ENCODE measurements at places on chromosomes 5 and 9.

- DNase-seq, result no peak
Measured at GRCh38 chr5:19885040-19885824, 102.8 kb downstream of the CDH18 start.

- no peak for DNase-seq
Measured at GRCh38 chr5:93296338-93296737, 284.7 kb downstream of the NR2F1-AS1 start.

DNA sequence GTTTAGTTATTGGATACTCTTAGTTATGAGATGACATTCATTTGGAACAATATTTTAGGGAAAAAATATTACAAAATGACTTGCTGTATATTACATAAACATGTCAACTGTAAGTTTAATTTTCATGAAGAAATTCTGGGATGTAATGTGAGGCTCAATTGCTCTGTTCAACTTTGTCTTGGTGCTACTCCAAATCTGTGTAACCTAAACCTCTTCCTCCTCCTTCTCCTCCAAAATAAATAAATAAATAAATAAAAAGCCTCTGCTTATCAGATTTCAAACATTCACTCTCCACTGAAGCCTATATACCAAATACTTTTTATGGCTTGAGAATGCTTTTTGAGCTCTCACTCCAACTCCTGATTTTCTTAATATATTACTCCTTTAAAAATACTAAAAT is 27.7 kb downstream of the ACTBL2 start:
- no peak for DNase-seq

GRCh38 chr5:131747180-131748105 is 49.4 kb downstream of the FNIP1 start:
- peak; percentile 77 for DNase-seq

- no peak for DNase-seq
Measured at GRCh38 chr5:77960863-77961396, 184.8 kb upstream of the TBCA start.

DNA sequence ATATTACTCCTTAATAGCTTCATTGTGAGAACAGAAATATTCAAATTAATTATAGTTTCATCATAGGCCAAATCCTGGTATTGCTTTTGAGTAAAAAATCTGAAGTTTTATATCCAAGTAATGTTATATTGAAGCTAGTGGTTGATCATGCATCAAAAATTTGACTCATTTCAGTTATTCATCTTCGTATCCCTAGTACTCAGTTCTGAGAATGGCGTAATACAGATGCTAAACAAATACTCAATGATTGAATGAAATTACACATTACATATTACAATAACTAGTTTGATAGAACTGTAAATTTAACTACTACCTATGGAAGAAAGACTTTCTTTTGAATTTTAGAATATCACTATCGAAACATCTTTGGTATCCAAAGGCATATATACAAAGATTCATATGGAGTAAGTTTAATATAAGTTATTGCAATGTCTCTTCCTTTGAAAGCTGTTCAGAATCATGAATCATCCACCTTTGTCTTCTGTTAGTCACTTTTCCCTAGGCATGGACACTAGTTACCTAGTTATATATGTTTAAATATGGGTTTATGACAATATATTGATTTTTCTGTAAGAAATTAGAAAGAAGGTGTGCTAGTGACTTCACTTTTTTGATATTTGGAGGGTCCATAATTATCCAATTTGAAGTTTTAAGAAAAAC is 5.0 kb upstream of the ZNF462 start:
- no peak for DNase-seq

- DNase-seq, result no peak
Measured at GRCh38 chr5:43409809-43410271, 2.4 kb downstream of the CCL28 start.

DNA sequence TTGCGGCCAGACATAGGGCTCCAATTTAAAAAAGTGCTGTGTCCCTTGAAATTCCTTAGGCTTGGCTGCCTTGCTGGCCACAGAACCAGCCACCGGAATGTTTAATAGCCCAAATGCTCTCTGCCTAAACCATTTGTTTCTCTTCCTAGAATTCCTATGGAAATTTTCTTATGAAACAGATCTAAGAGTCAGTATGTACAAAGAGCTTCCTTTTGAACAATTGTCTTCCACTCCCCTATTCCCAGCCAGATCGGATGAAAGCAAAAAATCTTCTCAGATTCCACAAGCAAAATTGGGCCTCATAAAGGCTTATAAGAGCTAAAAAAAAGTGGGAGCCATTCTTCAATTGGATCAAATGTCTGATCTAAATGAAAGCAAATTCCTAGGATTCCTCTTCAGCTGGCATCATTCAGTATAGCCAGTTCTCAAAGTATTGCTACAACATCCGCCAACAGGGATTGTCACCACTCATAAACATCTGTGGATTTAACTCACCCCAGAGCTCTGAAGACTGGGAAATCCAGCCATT is 104.3 kb downstream of the CEMIP2 start:
- DNase-seq, result no peak

- no peak for DNase-seq
Measured at GRCh38 chr5:78647838-78648358, 674 bp downstream of the LHFPL2 start.

DNA sequence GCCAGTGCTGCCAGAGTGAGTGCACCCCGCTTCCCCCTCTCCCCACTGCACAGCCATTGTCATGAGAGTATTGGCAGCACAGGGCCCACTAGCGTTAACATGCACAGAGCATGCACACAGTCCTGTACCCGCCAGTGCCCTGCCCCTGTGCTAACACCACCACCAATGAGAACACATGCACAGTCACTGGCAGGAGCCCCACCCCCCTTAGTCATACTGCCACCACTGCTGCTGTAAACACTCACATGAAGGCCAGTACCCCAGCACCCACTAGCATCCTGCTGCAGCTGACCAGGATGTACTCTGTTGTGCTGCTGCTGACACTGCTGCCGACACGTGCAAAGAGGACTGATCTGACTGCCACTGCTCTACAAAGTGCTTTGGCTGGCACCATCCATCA is 19.5 kb upstream of the RANBP6 start:
- DNase-seq, result no peak

- DNase-seq, result no peak
Measured at GRCh38 chr5:77774981-77775789, 954 bp downstream of the TBCA start.

GRCh38 chr9:3507395-3508077 is 18.3 kb downstream of the RFX3 start:
- DNase-seq, result peak; percentile 82

GRCh38 chr9:618478-618877 is 223.0 kb upstream of the DMRT1 start:
- DNase-seq, result no peak

DNA sequence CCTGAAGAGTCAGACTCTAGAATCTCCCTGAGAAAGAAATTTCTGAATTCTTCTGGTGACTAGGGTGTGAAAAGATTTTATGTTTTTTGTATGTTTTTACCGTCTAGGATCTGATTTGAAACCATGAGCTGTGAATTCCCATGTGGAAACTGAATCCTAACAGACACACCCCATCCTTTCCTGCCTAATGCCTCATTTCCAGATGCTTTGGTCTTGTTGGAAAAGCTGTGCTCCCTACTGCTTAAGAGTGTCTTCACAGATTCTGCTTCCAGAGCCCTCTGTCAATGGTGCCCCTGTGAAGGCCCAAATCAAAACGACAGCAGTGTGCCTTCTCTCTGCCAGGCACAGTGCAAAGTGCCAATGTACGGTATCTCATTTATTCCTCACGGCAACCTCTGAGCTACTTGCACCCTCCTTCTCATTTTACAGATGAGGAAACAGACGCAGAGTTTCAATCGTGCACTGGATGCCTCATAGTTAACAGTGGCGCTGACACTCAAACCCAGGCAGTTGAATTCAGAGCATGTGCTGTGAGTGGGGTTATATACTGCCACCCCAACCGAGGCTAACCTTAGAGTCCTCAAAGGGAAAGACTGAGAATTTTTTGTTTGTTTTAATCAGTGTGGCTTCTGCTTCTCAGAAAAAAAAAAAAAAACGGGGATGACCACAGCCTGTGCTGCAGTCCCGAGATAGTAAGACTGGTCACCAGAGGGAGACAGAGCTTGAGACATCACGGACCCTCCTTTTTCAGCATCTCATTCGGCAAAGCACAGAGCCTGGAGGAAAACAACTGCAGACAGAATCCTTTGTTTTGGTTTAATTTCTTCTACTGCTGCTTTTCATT is 188.4 kb downstream of the SNCAIP start:
- peak; percentile 27 for DNase-seq

- peak; percentile 31 for DNase-seq
Measured at GRCh38 chr5:10355071-10355889, 1.8 kb downstream of the MARCHF6 start.

DNA sequence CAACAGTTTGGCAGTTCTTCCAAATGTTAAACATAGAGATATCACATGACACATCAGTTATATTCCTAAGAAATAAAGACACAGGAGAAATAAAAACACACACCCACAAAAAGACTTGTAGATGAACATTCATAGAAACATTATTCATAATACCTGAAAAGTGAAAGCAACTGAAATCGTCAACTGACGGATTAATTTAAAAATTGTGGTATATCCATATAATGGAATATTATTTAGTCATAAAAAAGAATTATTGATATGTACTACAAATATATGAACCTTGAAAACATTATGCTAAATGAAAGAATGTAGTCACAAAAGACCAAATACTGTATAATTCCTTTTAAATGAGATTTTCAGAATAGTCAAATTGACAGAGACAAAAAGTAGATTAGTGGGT is 330.2 kb upstream of the CD180 start:
- no peak for DNase-seq

DNA sequence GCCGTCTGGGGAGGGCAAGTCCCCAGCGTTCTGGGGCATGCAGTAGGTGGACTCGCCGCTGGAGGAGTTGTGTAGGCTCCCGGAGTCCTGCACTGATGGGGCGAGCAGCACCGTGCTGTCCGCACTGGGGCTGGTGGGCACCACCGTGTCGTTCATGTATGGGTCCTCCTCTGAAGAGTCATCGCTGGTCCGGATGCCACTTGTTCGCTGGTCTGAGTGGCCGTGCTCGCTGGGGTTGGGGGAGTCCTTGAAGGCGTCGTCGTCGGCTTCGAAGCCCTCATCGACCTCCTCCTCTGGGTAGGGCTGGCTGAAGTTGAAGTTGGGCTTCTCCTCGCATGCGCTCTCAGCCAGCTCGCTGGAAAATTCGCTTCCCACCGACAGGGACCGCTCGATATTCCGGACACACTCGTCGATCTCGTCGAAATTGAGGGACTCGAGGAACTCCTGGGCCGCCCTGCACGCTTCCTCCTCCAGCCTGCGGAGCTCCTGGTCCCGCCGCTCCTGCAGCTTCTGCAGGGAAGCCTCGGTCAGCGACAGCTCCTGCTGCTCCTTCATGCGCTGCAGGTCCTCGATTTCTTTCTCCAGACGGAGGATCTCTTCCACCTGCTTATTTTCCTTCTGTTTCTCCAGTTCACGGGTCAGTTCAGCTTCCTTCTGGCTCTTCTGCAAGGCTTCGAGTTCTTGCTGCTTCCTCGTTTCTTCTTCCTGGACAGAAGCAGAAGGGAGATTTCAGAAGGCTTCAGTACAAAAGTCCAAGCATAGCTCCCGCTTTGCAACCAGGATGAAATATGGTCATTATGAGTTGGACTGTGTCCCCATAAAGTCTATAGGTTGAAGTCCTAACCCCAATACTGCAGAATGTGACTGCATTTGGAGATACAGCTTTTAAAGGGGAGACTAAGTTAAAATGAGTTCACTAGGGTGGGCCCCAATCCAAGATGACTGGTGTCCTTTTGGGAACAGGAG is 84.6 kb upstream of the RETREG1 start:
- DNase-seq, result no peak

- no peak for DNase-seq
Measured at GRCh38 chr9:96137671-96138429, 164.1 kb downstream of the HSD17B3 start.

GRCh38 chr5:139651853-139652787 is 4.0 kb downstream of the CXXC5 start:
- peak; percentile 68 for DNase-seq

DNA sequence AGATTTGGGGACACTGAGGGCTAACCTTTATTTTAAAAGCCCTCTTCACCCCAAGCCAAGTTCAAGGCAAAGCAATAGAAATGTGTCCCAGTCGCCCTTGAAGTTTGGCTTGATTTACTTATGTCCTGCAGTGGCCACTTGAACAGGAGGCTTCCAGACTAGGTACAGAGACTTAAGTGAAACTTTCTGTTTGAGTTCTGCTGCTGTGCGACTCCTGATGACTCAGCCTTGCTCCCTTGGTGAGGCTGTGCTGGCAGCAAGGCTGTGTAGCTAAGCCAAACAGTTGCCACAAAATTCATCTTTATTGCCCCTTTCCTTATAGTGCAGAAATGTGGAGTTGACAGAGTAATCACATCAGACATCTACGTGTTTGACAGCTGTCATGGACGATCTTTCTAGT is 68.8 kb upstream of the NTRK2 start:
- peak; percentile 32 for DNase-seq

- DNase-seq, result no peak
Measured at GRCh38 chr5:59768152-59769040, 125.1 kb downstream of the PDE4D start.

DNA sequence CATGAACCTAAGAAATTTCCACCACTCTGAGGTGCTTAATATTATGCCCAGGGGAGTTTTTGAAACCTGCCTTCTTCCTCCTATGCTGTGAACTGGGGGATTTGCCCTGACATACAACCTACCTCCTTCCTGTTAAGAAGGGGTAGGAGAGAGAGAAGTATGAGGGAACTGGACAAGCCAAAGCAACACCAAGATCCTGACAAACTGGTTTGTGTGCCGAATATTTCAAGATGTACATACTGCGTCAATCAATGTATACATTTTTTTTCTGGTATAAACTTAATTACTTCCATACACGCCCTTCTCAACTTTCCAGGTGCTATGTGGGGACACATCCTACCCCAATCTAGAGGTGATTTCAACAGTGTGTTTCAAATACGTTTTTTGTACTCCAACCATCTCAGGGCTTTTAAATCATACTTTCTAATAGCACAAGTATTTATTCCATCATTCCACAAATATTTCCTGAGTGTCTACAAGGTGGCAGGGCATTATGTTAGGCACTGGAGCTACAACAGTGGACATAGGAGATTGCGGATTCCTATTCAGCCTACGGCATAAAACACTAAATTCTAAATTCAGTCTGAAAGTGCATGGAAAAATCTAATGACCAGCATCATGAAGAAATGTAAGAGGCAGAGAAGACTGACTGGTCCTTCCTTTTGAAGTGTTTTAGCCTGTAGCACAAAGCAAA is 70.1 kb upstream of the IFNK start:
- no peak for DNase-seq

DNA sequence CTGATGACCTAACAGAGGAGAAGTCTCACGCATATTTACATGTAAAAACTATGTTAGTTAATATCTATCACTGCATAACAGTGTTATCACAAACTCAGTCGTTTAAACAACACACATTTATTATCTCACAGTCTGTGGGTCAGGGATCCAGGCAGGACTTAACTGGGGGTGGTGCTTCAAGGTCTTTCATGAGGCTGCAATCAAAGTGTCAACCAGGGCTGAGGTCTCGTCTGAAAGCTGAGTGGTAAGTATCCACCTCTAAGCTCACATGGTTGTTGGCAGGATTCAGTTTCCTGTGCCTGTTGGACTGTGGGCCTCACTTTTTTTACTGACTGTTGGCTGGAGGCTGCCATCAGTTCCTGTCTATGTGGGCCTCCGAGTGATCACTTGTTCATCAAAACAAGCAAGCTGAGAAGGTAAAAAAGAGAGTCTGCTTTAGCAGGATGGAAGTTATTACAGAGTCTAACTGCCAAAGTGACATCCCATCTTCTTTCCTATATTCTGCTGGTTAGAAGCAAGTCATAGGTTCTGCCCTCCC is 188.6 kb downstream of the CARTPT start:
- no peak for DNase-seq

GRCh38 chr9:2955575-2955974 is 111.7 kb upstream of the PUM3 start:
- no peak for DNase-seq

- no peak for DNase-seq
Measured at GRCh38 chr5:38226091-38226490, 32.3 kb upstream of the EGFLAM start.
